Activated T-helper 1 cell treated with anti-CD3 and anti-CD28 coated beads, Interleukin-12 subunit alpha, Interleukin-12 subunit beta, Interleukin-2, Interleukin-4 antibody, amounts not matched to agents 30 ng/mL and 10 ng/mL and 1 ng/mL, durations not matched to agents 14 hours and 24 hours and 36 hours (primary cell): ENCODE measurements at places on chromosomes 3 and 15.

DNA sequence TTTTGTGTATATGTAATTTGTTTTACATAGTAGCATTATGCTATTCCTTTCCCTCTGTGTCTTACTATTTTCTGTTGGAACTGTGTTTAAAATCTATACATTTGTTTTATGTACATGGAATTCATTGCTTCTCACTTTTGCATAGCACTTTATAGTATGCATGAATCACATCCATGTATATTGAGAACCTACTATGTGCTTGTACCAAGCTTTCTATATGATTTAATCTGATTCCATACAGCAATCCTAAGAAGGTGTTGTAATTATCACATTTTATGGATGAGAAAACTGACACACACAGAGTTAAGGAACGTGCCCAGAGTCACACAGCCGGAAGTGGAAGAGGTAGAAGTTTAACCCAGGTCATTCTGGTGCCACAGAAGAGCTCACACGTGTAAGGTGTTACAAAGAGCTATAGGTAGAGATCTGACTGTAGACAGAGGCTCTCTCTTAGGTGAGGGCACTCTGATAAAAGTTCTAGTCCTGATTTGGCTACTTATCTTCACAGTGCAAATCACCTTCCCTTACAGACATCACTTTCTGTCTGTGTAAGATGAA, 3.5 kb upstream of the SMAD3 start:
- H3K27ac ChIP-seq: no peak overlapping the region
- H3K4me1 ChIP-seq: peaks cover 34% of the 10 kb centered on the region

DNA sequence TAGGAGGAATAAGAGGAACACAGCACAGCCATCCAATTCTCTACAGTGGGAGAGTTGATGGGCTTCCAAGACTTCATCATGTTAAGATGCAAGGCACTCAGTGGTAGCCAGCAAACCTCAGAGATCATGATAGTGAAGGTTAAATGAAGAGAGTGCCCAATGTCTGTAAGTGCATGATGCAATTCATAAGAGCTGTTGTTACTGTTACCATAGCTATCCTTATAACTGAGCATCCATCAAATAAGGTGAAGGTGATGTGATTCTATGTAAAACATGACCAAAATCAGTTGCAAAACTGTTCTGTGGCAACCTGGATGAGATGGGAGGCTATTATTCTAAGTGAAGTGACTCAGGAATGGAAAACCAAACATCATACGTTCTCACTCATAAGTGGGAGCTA, 289.7 kb downstream of the MAGI1 start:
- no peak for DNase-seq
- no peaks in the 10 kb centered on the region for H3K36me3 ChIP-seq
- no peak overlapping the region for H3K4me3 ChIP-seq
- H3K27ac ChIP-seq: no peak overlapping the region
- H3K27me3 ChIP-seq: no peaks in the 10 kb centered on the region
- no peaks in the 10 kb centered on the region for H3K4me1 ChIP-seq

GRCh38 chr3:148758303-148758884, 60.7 kb downstream of the AGTR1 start:
- no peaks in the 10 kb centered on the region for H3K36me3 ChIP-seq
- H3K4me1 ChIP-seq: no peaks in the 10 kb centered on the region
- H3K4me3 ChIP-seq: no peak overlapping the region
- no peak overlapping the region for H3K27ac ChIP-seq

- H3K27ac ChIP-seq: no peak overlapping the region
- no peaks in the 10 kb centered on the region for H3K36me3 ChIP-seq
- no peak for DNase-seq
- peaks cover 8% of the 10 kb centered on the region for H3K27me3 ChIP-seq
Observed at GRCh38 chr15:89506026-89506686, 9.8 kb upstream of the RHCG start.

DNA sequence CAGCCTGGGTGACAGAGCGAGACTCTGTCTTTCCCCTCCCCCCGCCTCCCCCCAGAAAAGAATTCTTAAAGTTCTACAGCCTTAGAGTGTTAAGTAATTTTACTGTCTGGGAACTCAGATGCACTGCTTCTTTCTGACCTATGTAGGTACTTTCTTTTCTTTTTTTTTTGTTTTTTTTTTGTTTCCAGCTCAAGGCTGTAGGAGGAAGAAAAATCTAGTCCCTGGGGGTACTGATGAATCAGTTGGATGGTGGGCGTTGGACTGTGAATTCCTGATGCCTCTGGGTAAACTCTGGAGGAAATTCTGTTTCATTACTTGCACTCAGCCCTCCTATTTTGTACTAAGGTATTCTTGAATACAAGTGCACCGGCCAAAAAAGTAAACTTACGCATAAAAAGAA, 10.8 kb downstream of the GHRL start:
- H3K4me3 ChIP-seq: peak overlapping the region; percentile 3
- peaks cover 61% of the 10 kb centered on the region for H3K36me3 ChIP-seq
- H3K27me3 ChIP-seq: no peaks in the 10 kb centered on the region
- DNase-seq: no peak
- H3K4me1 ChIP-seq: peaks cover 71% of the 10 kb centered on the region

DNA sequence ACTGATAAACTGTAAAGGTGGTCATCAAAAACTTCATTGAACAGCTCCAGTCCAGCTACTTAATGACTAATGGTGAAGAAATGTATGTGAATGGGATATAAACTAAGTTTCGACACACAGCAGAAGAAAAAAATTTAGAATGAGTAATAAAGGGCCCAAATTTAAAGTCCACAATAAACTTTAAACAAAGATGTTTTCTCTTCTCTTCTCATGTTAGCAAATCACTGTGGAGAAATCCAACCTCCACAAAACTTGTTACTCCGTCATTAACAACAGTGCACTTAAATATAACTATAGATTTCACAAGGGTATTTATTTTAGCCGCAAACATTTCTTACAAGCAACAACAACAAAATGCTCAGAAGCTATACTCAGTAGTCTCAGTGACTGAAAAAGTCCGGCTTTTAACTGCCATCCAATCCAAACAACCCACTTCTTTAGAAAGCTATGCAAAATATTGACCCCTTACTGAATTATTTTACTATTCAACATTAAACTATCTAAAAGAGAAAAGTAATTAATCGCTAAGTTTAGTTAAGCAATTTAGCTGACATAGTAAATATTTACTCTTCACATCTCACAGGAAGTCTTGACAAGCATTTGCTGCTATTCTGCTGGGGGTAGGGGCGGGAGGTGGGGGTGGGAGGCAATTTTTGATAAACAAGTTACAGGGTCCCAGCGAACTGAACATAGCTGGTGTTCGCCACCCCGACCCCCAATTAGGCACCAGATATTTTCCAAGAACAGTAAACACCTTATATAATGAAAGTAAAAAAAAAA, 2.4 kb downstream of the IGF2BP2 start:
- peaks cover 18% of the 10 kb centered on the region for H3K4me1 ChIP-seq
- peaks cover 72% of the 10 kb centered on the region for H3K27me3 ChIP-seq

DNA sequence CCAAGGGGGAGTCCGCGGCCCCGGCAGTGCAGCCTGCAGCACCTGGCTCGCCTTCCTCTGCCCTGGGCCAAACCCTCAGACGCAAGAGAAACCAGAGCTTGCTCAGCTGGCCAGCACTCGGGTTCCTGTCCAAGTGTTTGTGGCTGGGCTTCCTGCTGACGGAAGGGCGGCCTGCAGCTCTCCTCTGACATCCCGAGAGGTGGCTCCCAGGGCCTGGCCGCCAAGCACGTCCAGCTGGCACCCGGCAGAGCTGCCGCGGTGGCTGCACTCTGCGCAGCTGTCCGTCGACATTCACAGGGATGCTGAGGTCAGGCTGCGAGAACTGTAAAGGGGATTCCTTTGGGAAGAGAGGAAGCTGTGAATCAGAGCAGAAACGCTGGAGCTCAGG, 85.6 kb downstream of the CPN2 start:
- no peak overlapping the region for H3K4me3 ChIP-seq
- H3K36me3 ChIP-seq: no peaks in the 10 kb centered on the region
- peaks cover 14% of the 10 kb centered on the region for H3K27me3 ChIP-seq
- no peak for DNase-seq
- H3K27ac ChIP-seq: no peak overlapping the region

DNA sequence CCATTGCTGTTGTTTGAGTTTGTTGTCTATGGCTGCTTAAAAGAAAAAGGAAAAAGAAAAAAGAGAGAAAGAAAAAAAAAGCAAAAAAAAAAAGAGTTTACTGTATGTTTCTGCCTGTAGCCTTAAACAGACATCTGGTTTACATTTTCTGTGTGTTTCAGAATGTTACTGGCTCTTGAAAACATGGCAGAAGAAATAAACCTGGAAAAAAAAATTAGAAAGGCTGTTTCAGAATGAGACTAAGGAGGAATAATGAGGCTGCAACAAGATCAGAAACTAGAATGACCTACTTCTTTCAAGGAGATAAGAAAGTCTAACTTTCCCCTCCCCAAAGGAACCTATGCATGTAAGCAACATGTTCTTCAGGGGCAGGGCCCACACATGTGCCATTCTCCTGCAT, 292.1 kb downstream of the DIPK2A start:
- no peak for DNase-seq
- no peaks in the 10 kb centered on the region for H3K4me1 ChIP-seq
- no peak overlapping the region for H3K27ac ChIP-seq
- no peaks in the 10 kb centered on the region for H3K36me3 ChIP-seq
- no peak overlapping the region for H3K4me3 ChIP-seq
- H3K27me3 ChIP-seq: peaks cover 2% of the 10 kb centered on the region

DNA sequence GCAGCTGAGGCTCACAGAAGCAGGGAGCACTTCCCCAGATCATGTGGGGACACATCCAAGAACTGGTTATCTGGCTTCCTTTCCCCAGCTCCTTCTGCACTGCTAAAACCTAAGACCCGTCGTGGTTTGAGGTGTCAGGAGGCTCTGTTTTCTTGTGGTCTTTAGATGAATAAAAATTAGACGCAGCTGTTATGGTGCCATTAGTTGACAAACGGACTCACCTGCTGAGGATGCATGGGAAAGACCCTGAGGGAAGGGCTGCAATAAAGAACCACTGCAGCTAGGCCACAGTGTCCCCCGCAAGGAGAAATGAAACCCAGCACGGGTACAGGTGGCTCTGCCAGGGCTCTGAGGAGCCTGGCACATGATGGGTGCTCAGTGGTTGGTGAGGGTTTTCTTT, 99.4 kb downstream of the IQSEC1 start:
- H3K27me3 ChIP-seq: no peaks in the 10 kb centered on the region
- peaks cover 5% of the 10 kb centered on the region for H3K4me1 ChIP-seq
- H3K4me3 ChIP-seq: no peak overlapping the region
- H3K27ac ChIP-seq: no peak overlapping the region
- DNase-seq: no peak

GRCh38 chr15:92059036-92059970, 205.8 kb downstream of the SLCO3A1 start:
- no peak overlapping the region for H3K27ac ChIP-seq
- no peaks in the 10 kb centered on the region for H3K27me3 ChIP-seq
- no peaks in the 10 kb centered on the region for H3K4me1 ChIP-seq

DNA sequence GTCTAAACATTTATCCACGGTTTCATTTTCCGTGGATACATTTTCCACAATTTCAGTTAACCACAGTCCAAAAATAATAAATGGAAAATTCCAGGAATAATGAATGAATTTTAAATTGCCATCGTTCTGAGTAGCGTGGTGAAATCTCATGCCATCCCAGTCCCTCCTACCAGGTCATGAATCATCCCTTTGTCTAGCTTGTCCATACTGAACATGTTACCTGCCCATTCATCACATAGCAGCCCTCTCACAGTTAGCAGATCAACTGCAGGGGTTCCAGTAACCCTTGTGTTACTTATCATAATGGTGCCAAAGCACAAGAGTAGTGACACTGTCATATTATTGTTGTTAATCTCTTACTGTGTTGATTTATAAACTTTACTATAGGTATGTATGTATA, 124.5 kb downstream of the GSK3B start:
- no peak overlapping the region for H3K4me3 ChIP-seq
- no peaks in the 10 kb centered on the region for H3K27me3 ChIP-seq
- no peaks in the 10 kb centered on the region for H3K4me1 ChIP-seq

DNA sequence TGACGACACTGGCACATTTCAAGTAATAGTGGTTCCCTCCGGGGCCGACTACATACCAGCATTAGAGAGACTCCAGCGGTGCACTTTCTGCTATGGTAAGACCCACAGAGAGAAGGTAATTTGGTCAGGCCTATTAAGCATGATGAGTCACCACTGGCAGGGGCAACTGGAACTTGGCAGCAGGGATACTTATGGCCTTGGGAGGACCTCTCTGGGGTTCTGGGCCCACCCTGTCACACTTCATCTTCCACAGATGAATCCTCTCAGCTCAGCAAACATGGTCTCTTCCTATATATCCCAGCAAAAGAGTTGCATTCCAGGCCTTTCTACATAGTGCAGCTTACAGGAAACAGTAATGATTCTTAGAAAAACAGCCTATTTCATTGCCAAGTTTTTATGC, 88.0 kb downstream of the PIK3R4 start:
- H3K4me1 ChIP-seq: no peaks in the 10 kb centered on the region
- H3K27me3 ChIP-seq: peaks cover 2% of the 10 kb centered on the region
- no peak overlapping the region for H3K4me3 ChIP-seq
- no peak overlapping the region for H3K27ac ChIP-seq
- H3K36me3 ChIP-seq: no peaks in the 10 kb centered on the region

- H3K27ac ChIP-seq: no peak overlapping the region
- H3K4me3 ChIP-seq: no peak overlapping the region
Observed at GRCh38 chr3:33146791-33147445, 33.1 kb downstream of the CRTAP start.

- no peaks in the 10 kb centered on the region for H3K36me3 ChIP-seq
- no peaks in the 10 kb centered on the region for H3K27me3 ChIP-seq
- H3K27ac ChIP-seq: no peak overlapping the region
Observed at GRCh38 chr3:24773798-24774197, 279.1 kb upstream of the THRB start.

DNA sequence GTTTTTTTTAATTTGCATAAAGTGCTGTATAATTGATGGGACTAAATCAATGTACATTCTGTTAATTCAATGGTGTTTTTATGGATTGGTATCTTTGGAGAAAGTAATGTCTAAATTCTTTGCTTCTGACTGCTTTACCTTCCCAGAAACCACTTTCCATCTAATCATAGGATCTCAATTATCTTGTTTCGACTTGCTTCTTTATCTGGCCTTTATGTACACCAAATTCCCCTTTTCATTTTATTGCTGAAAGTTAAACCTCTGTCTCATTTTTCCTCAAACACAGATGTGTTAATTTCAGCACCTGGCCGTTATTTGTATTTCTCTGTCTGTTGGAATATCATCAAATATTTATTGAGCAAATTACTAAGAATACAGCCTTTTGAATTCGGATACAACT, 287.3 kb upstream of the GBE1 start:
- no peaks in the 10 kb centered on the region for H3K27me3 ChIP-seq
- no peak overlapping the region for H3K27ac ChIP-seq
- H3K4me3 ChIP-seq: no peak overlapping the region
- H3K36me3 ChIP-seq: no peaks in the 10 kb centered on the region

DNA sequence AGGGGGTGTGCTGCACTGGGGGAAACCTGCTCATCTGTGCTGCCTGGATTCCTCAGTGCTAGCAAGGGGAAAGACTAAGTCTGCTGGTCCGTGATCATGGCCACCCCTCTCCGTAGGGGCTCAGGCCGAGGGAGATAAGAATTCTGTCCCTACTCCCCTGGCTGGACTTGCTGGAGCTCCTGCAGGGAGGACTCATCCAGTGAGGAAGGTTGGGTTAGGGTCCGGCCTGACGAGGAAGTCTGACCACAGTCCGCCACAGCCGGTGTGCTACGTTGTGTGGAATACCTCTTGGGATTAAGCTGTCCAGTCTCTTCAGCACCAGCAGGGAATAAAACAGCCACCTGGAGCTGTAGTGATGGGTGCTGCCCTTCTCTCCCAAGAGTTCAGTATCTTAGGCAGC, 1309.1 kb upstream of the CADM2 start:
- no peaks in the 10 kb centered on the region for H3K27me3 ChIP-seq
- DNase-seq: no peak
- no peak overlapping the region for H3K27ac ChIP-seq
- no peaks in the 10 kb centered on the region for H3K36me3 ChIP-seq

- no peaks in the 10 kb centered on the region for H3K27me3 ChIP-seq
- H3K27ac ChIP-seq: peak overlapping the region; percentile 20
- H3K4me1 ChIP-seq: peaks cover 89% of the 10 kb centered on the region
Observed at GRCh38 chr15:66411190-66411589, 24.5 kb downstream of the MAP2K1 start.
